ENCODE measurements at places on chromosomes 6 and 20.

GRCh38 chr20:58538752-58539151, 23.6 kb upstream of the APCDD1L start:
- peak; percentile 92 for DNase-seq

DNA sequence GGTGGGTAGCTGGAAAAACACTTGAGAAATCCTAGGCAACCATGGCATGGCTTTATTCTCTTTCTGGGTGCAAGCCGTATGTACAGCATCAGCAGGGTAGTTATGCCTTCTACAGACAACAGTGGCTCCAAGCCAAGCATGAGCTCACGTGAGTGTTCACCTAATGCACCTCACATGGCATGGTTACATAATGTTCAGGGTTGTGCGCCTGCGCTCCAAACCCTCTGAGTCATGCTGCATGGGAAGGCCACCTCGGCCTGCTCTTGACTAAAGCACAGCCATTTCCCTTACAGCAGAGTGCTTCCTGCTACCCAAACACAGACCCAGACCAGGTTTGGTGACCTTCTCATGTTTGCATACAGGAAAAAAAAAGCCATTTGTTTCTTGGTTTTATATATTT, 96.2 kb downstream of the VIP start:
- no peak for DNase-seq

GRCh38 chr6:9985481-9985880, 429.4 kb downstream of the TFAP2A start:
- DNase-seq = no peak

DNA sequence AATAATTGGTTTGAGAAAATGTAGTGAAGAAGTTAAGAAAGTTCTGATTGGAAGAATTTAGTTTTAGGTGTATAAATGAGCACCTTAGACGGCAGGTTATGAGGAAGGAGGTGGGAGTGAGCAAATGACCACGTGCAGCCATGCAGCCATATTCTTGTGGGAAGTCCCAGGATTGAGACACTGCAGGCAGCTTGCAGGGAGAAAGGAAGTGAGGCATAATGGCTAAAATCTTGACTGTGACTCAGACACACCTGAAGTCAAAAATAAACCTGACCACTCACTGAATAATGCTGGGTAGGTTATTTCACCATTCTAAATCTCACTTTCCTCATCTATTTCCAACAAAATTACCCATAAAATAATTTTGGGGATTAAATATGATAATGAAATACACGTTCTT, 16.6 kb downstream of the DSE start:
- DNase-seq = peak; percentile 78
